ENCODE measurements at places on chromosomes 3 and 15. TPM values are rescaled to one million over a fixed set of nuclear protein-coding genes. Genes with fewer than 3 reads are reported as not detected.

GRCh38 chr15:80779658-80780415 is 667 bp downstream of the CEMIP start:
- DNase-seq: peak; percentile 53

DNA sequence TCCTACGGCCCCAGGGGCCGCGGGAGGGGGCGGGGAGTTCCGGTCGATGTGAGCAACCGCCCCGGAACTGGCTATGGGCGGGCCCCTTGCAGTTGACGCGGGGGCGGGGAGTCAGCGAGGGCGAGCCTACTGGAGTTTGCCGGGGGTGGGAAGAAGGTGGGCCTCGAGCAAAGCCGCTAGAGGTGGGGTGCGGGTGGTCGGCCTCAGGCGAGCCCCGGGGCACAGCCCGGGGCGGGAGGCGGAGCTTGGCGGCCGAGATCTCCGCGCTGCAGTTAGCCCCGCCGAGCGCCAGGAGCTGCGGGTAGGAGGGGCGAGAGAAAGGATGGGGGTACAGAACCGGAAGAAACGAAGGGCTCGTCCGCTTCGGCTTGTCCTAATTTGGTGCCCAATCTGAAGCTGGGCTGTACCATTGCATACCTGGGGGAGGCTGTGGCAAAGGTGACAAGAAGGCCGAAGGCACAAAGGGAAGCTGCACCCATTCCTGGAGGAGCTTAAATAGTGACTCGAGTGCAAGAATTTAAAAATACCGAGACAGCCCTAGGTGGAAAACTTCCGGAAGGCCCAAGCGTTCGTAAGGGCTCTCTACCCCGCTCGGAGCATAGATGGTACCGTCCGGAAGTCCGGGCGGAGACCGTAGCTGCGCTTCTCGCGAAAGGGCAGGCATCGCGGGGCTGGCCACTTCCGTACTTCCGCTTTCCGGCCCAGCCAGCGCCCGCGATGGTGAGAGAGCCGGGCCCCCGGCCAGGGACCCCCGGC is at the start of the genes ARPC4 and TADA3:
ARPC4 (plus strand) TSS at position 678 of the 756 bp plus-strand sequence; CDS start at position 718, 40 bp downstream.
TADA3 (minus strand) TSS at position 69 of the 756 bp plus-strand sequence. CDS start 1,007 bp downstream, outside the sequence.
- peak; percentile 96 for DNase-seq

SERINC4 gene
- total RNA-seq: 0.20 TPM

- no peak for DNase-seq
Observed at GRCh38 chr3:178537122-178537705, 978 bp downstream of the KCNMB2 start.

GRCh38 chr3:14320219-14320618 is 82.2 kb upstream of the SLC6A6 start:
- DNase-seq: no peak

Measured in psoas muscle (tissue), 8 donors.